NCI-H748 treated with DMSO at 0.1 percent for 48 hours (cell line): ENCODE measurements at places on chromosomes 12 and 14.

- DNase-seq, result no peak
Measured at GRCh38 chr12:66548338-66549049, 130.4 kb downstream of the GRIP1 start.

GRCh38 chr12:24907464-24907863 lies 41.4 kb downstream of the BCAT1 start:
- DNase-seq, result no peak

DNA sequence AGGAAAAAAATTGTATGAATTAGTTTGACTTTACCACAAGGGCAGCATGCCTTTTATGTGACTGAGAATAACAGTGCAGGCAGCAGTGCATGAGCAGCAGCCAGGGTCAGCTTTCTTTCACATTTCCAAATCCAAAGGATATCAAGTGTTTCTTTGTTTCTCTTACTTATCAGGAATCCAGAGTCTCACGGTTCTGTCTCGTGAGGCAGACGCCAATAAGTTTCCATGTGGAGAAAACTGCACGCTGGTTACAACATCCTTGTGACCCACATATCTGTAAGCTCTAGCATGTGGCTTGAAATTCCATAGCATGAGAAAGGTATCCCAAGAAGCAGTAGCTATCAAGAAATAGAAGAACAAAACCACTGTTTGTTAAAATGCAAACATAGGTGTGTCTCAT lies 27.6 kb downstream of the GALNT4 start:
- DNase-seq, result no peak

DNA sequence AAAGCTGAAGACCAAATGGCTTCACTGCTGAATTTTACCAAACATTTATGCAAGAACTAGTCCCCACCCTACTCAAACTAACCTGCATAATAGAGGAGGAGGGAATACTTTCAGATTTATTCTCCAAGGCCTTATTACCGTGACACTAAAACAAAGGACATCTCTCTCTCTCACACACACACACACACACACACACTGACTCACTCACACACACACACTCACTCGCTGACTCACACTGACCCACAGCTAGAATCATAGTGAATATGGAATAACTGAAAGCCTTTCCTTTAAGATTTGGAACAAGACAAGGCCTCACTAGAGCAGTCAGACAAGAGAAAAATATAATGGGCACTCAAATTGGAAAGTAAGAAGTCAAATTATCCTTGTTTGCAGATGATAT lies 1014.1 kb downstream of the TMTC2 start:
- DNase-seq, result no peak

DNA sequence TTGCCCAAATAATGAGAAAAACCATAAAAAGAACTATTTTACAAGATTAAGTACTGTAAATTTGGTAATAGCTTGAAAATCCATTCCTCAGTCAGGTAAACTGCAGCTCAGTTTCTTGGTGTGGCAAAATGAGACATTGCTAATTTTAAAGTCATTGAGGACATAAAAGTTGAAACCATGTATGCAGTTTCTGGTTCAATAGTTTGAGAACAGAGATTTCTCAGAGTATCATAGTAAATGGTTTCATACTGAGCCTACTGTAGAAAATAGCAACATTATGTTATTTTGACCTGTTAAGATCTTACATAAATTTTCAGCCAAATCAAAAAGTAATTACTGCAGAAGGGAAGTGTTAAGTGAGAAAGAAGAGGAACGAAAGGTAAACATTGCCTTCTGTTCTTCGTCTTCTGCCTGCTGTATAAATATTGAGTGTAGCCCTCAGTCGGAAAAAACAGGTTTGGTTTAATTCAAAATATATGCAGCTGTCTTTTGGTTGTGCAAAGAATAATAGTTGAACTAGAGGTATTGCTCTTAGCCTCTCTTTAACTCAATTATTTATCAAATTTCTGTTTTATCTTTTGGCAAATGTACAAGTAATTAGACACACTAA lies 119.6 kb downstream of the SYNE2 start:
- DNase-seq, result peak; percentile 63

DNA sequence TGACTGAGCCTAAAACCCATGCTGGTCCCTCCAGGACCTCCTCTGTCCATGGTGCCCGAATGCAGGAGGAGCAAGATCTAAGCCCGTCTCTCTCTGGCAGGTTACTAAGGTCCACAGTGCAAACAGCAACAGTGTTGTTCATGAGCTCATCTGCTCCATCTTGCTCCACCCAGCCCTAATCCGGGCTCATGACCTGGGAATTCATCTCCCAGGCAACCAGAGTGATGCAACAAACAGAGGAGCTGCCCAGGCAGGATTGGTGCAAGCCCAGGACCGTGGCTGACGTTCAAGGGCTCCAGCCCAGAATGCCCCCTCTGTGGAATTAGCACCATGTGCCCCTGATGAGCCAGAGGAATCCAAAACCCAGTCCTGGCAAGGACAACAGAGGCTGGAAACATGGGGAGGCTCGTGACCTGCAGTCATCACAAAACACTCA lies 29.9 kb downstream of the HSPB8 start:
- DNase-seq, result peak; percentile 81
